ENCODE measurements at places on chromosomes 16 and 17.
A peak's percentile ranks its signal among the peaks of the same experiment; 100 is the strongest.

DNA sequence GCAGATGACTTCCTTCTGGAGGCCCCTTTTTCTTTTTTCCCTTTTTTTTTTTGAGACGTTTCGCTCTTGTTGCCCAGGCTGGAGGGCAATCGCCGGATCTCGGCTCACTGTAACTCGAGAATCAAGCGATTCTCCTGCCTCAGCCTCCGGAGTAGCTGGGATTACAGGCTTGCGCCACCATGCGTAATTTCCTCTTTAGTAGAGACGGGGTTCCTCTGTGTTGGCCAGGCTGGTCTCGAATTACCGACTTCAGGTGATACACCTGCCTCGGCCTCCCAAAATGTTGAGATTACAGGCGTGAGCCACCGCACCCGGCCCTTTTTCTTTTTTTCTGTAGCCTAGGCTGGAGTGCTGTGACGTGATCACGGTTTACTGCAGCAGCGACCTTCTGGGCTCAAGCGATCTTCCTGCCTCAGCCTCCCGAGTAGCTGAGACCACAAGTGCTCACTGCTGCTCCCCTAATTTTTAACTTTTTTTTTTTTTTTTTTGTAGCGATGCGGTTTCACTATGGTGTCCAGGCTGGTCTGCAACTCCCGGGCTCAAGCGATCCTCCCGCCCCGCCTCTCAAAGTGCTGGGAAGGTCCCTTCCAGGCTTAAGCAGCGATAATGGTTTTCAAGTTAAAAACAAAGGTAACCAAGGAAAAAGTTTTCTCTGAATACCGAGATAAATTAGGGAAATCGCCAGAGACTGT lies 956 bp upstream of the IST1 start:
- peak; percentile 22 for DNase-seq

DNA sequence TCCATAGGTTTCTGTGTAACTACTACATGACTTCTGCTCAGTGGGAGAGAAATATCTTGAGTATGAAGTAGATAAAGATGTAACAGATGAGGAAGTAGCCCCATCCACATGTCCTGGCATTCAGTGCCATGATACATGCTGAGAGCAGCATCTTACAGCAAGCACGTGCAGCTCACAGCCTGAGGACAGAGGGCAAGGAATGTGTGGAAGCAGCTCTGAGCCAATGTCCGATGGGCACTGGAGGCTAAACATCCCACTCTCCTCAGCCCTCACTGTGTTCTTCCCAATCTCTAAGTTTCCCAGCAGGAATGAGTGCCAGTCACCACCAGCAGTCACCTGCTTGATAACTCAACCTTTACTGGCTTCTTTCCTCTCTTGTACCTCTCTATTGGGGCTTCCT lies 40.4 kb downstream of the CFDP1 start:
- DNase-seq = no peak

GRCh38 chr16:65745-66144 lies 6.7 kb downstream of the RHBDF1 start:
- DNase-seq = peak; percentile 90

- no peak for DNase-seq
Observed at GRCh38 chr17:72142614-72143013, 21.8 kb downstream of the SOX9 start.

DNA sequence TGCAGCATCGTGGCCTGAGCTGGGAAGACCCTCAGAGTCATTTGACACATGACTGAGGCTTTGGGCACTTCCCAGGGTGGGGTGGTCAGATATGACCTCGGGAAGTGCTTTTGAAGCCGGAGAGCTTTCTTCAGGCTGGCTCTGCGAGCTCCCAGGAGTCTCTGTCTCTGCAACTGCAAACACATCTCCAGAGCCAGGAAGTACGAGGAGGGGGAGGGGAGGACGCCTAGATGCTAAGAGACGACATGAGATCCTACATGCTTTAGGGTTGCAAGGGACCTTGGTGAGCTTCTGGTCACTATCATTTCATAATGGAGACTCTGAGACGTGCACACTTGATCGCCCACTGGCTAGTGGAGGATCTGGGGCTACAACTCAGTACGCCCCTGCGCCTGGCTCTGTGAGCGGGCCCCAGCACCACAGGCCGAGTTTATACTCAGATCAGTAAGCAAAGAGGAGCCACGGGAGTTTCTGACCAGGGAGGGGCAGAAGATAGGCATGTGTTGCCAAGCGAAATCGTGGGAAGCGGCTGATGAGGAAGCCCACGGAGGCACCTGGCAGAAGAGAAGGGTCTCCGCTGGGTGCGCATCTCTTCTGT lies 527 bp upstream of the MGAT5B start:
- DNase-seq = no peak

GRCh38 chr17:44174427-44174826 lies 3.9 kb downstream of the ASB16 start:
- DNase-seq = no peak

DNA sequence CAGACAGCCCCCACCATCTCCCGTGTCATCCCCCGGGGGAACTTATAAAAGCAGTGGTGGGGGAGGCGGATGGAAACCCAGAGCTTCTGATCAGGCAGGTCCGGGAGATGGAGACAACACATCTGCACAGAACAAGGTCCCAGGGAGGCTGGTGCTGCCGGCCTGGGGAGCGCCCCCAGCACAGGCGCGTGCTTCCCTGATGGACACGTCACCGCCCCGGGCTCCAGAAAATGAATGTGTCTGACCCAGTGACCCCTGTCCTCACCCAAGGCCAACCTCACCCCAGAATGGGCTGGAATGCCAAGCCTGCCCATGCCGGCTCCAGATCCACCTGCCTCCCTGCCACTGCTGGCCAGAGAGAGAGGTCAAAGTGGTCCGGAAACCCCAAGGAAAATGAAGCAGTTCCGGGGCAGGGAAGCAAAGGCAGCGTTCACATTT lies 12.5 kb downstream of the SLC7A5 start:
- DNase-seq = no peak

GRCh38 chr16:29862383-29862883 lies 593 bp downstream of the CDIPT start:
- no peak for DNase-seq

DNA sequence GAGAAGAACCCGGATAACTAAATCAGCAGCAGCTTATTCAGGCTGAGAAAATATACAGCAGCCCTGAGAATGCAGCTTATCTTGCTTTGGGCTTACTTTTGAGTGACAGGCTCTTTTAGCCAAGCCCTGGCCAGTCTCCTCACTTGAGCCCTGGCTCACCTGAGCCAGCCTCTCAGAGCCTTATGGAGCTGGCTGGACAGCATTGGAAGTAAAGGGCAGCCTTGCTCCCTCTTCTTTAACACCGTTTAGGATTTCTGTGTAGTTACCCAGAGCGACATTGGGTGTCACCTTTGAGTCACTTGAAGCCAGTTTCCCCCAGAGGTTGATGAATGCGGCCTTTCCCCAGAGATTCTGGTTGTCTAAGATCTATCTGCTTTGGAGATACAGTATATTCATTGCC lies 7.7 kb upstream of the NPIPB2 start:
- DNase-seq = peak; percentile 50

DNA sequence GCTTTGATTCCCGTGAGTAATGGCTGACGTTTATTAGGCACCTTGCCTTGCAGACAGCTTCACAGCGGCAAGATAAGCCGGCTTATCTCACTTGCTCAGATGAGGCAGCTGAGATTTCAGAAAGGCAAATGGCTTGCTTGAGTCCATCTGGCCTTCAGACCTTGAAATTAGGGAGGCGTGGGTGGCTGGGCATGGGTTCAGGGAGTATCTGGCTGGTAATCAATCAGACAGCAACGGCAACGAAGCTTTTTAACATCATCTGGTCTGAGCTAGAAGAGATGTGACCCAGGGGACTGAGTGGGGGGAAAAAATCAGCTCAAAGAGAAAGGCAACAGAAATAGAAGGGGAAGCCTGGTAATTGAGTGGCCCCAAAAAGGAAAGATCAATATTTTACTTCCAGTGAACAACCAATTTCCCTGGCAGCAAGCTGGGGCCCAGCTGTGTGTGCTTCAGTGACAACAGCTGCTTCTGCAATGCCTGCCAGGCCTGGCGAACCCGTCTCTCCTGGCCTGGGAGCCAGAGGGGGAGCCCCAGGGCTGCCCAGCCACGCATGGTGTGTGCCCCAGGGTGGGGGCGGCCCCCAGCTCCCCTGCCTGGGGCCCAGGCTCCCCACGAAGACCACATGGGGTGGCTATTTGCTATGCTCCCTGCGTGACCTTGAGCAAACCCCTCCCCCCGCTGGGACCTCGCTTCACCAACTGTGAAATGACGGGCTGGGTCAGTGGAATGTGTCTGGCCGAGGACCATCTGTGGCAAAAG lies 34.0 kb downstream of the RAB11FIP4 start:
- no peak for DNase-seq

- no peak for DNase-seq
Observed at GRCh38 chr17:38751144-38751807, 1.3 kb upstream of the PSMB3 start.

DNA sequence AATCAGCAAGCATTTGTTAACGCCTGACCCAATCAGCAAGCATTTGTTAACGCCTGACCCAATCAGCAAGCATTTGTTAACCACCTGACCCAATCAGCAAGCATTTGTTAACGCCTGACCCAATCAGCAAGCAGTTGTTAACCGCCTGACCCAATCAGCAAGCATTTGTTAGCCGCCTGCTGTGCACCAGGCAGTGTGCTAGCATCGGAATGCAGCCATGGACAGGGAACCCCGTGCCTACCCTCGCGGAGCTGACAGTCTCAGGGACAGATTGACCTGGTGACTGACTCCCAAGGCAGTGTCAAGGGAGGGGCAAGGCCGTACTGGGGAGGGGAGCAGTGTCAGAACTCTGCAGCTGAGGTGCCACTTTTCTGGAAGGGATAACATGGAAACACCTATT lies 66.9 kb downstream of the ABR start:
- no peak for DNase-seq

DNA sequence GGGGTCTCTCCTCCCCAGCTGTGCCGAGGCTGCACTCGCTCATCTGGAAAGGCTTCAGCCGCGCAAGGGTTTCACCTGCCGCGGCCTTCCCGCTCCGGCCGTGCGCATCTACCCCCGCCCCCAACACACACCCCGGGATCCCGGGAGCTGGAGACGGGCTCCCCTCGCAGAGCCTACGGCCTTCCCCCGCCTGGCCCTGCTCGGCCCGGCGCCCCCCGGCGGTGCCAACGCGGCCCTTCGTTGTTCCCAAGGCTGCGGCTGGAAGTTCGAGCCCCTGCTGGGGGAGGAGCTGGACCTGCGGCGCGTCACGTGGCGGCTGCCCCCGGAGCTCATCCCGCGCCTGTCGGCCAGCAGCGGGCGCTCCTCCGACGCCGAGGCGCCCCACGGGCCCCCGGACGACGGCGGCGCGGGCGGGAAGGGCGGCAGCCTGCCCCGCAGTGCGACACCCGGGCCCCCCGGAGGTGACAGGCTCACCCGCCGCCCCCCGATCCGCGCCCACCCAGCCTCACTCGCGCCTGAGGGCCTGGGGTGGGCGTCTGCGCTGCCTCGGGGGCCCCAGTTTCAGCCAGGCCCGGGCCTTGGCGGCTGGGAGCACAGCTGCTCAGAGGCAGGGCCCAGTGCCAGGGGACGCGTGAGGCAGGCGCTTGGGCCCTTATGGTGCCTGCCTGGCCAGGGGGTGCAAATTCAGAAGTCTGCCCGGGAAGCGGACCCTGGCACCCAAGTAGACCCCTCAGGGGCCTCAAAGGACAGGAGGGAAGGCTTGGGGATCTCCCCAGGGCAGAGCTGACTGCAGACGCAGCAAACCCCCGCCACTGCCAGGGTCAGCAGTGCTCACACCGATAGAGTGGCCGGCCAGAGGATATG lies 11.2 kb downstream of the GALK1 start:
- DNase-seq = peak; percentile 76

- DNase-seq = no peak
Observed at GRCh38 chr16:49431040-49431439, 57.4 kb downstream of the C16orf78 start.

DNA sequence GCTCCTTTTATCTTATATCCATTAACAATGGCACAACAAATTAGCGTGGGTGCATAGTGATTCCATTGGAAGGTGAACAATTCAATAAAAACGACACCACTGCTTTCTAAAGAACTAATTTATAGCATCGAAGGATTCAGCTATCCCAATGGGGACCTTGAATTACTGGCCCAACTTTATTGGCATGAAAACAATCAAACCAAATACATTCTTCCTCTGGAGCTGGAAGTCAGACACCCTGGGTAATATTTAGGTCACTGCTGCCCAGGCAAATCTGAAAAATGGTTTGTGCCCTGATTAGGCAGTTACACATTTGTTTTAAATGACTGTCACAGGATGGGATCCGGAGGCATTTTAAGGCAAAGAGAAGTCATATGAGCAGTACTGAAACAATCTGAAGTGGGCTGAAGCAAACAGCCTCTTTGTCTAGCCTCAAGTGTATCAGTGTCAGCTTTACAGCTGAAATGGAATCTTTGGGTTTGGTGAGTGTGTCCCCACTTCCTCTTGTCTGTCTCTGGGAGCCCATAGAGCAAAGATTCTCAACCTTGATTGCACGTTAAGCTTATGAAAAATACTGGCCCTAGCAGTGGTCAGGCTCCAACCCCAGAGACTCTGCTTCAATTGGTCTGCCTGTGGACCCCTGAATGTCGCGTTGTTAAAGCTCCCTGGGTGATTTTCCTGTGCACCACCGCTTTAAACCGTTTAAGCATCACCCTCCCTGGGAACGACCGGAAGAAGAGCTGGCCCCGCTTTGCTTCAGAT lies 30.3 kb downstream of the CDK5R1 start:
- no peak for DNase-seq

DNA sequence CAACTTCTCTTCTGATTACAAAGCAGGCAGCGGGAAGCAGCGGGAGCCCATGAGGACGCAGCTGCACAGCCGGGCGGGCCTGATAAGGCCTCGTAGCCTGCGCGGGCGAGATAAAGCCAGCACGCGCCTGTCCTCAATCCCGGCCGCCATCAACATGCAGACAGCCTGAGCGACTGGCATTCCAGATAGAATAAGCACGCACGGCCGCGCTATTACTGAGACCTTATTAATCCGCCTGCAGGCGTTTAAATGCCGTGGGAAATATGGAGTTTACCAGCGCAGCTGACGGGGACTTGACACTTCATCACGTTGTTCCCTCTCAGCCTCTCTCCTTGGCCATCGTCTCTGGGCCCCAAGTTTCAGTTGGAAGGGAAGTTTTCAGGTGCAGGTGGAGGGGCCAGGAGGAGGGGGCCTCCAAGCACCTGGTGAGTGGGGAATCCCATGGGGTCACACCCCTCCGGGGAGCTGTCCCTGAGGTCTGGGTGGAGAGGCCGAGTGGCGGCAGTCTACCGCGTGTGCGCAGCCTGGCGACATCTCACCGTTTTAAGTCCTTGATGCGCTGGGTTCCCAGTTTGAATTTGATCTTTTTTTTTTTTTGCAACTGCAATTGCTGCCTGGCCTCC lies 27.3 kb upstream of the CBFA2T3 start:
- no peak for DNase-seq

All from memory B cell (primary cell).